ENCODE measurements at places on chromosomes 11 and 22.

GRCh38 chr11:107609400-107610218 lies 18.7 kb downstream of the ELMOD1 start:
- no peak for DNase-seq

GRCh38 chr11:111777094-111778046 lies 11.2 kb upstream of the PPP2R1B start:
- DNase-seq = peak; percentile 84

- DNase-seq = no peak
These were observed 56.2 kb downstream of the BUD13 start for GRCh38 chr11:116716621-116717020.

- no peak for DNase-seq
These were observed 56.7 kb downstream of the TIMP3 start for GRCh38 chr22:32858121-32858703.

GRCh38 chr11:2584812-2585565 lies 114.8 kb downstream of the KCNQ1OT1 start:
- no peak for DNase-seq

- no peak for DNase-seq
These were observed 3.6 kb upstream of the PLXNB2 start for GRCh38 chr22:50310949-50311444.

DNA sequence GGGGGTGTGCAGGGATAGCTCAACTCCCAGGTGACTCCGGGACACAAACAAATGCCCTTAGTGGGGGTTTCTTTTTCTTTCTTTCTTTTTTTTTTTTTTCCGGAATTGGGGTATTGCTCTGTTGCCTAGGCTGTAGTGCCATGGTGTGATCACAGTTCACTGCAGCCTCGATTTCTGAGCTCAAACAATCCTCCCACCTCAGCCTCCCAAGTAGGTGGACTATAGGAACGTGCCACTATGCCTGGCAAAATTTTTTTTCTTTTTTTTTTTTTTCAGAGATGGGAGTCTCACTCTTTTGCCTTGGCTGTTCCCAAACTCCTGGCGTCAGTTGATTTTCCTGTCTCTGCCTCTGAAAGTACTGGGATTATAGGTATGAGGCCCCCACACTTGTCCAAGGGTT lies 13.8 kb upstream of the ZNF280A start:
- DNase-seq = no peak

- no peak for DNase-seq
These were observed 71.3 kb downstream of the ETS1 start for GRCh38 chr11:128515826-128516778.

- DNase-seq = no peak
These were observed 11.0 kb downstream of the RASD2 start for GRCh38 chr22:35551549-35552177.

Data from hematopoietic multipotent progenitor cell treated with erythropoietin and hydrocortisone succinate and interleukin-3 and kit ligand, for 8 days (in vitro differentiated cells).